ENCODE measurements at places on chromosomes 16 and 17. TPM values are rescaled to one million over a fixed set of nuclear protein-coding genes. Genes with fewer than 3 reads are reported as not detected.
A peak's percentile ranks its signal among the peaks of the same experiment; 100 is the strongest.

GRCh38 chr17:82105882-82106687 is 8.0 kb upstream of the FASN start:
- peak overlapping the region; percentile 47 for H3K4me3 ChIP-seq
- H3K27me3 ChIP-seq: no peaks in the 10 kb centered on the region
- peak overlapping the region; percentile 77 for H3K27ac ChIP-seq
- H3K4me1 ChIP-seq: peaks cover 35% of the 10 kb centered on the region
- DNase-seq: peak; percentile 45

DNA sequence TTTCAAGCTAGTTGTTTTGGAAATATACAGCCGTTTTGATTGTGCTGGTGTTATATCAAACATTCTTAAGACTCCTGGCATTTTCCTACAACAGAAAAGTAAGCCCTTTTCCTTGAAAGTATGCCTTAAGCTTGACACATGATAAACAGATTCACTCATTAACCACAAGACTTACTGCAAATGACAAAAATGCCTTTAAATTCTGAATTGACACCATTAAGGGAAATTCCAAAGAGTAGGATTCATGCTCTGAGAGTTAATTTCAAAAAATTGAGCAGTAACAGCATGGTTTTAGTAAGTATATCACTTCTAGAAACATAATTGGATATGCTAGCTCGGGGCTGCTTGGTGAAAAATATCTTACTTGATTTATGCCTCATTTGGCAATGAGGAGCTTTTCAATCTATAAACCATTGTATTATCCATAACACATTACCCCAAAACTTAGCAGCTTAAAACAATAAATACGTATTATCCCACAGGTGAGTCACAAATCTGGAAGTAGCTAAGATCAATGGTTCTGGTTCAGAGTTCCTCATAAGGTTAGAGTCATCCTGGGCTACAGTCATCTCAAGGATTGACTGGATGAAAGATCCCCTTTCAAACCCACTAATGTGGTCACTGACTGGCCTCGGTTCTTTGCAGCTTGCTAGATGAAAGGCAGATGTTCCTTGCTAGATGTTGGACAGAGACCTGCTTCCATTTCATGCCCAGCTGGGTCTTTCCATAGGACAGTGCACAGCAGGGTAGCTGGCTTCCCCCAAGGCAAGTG is 8.2 kb upstream of the PHAF1 start:
- DNase-seq: no peak
- no peak overlapping the region for H3K27ac ChIP-seq
- no peak overlapping the region for H3K4me3 ChIP-seq
- H3K4me1 ChIP-seq: no peaks in the 10 kb centered on the region
- H3K36me3 ChIP-seq: peaks cover 3% of the 10 kb centered on the region

ABCC11 gene
- 0.91 TPM for total RNA-seq

DNA sequence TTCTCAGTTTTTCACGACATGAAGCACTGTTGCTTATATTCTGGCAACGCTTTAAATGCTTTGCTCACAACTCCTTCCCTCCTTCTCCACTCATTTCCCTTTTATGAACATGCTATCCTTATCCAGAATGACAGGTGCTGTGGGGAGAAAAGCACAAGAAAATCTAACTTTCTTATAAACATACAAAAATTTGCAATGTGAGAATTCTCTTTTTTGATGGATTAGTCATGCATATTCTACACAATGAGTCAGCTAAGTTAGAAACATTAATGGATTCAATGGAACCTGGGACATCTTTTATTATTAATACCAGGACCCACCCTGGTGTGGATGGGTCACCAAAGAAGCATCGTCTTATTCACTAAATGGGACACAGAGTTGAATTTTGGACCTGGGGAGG is 234.6 kb upstream of the CDH5 start:
- no peak overlapping the region for H3K4me3 ChIP-seq
- H3K27ac ChIP-seq: no peak overlapping the region

- peaks cover 20% of the 10 kb centered on the region for H3K4me1 ChIP-seq
- no peak overlapping the region for H3K4me3 ChIP-seq
- H3K27ac ChIP-seq: no peak overlapping the region
- no peaks in the 10 kb centered on the region for H3K27me3 ChIP-seq
These were observed 19.9 kb downstream of the RPH3AL start for GRCh38 chr17:332558-333322.

- H3K27ac ChIP-seq: no peak overlapping the region
- H3K36me3 ChIP-seq: no peaks in the 10 kb centered on the region
- H3K4me3 ChIP-seq: no peak overlapping the region
- H3K27me3 ChIP-seq: peaks cover 16% of the 10 kb centered on the region
- H3K4me1 ChIP-seq: peaks cover 1% of the 10 kb centered on the region
- DNase-seq: no peak
These were observed 962.1 kb upstream of the EEF2KMT start for GRCh38 chr16:6059671-6060070.

DNA sequence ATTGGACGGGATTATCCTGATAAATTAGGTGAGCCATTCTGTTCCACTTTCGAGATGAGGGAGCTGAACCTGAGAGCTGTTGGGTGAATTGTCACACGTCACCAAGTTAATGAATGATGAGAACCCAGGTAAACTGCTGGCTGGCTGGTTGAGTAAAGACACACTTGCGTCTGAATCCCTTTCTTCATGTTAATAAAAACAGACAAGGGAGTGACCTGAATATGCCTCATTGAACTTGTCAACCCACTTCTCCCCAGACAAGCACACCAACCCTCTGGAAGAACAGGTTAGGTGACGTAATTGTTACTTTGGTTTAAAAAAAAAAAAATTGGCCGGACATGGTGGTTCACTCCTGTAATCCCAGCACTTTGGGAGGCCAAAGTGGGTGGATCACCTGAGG is 400.9 kb upstream of the CDH5 start:
- H3K27ac ChIP-seq: no peak overlapping the region
- H3K4me3 ChIP-seq: no peak overlapping the region
- H3K4me1 ChIP-seq: peaks cover 2% of the 10 kb centered on the region

- no peaks in the 10 kb centered on the region for H3K36me3 ChIP-seq
- no peak for DNase-seq
- H3K27ac ChIP-seq: no peak overlapping the region
- no peaks in the 10 kb centered on the region for H3K4me1 ChIP-seq
These were observed 905.0 kb upstream of the RBFOX1 start for GRCh38 chr16:6427621-6428020.

TMEM114 gene
- total RNA-seq: 1.8 TPM

SMIM36 gene
- not detected for total RNA-seq

DNA sequence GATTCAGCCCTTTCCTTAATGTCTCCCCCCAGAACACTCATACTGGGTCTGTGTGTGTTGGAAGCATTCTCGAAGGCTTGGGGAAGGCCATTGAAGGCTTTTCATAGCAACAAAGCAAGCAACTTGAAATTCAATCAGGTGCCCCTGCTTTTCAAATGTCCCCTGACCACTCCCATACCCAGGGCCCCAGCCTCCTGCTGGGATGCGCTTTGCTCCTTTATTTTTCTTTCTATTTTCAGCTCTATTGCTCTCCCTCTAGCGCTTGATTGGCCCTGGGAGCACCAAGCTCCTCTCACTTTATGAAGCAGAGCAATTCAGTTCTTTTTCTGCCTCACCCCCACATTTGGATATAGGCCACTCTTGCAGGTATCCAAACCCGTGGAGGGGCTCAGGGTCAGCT is 92.0 kb downstream of the WSCD1 start:
- no peak overlapping the region for H3K4me3 ChIP-seq
- peaks cover 37% of the 10 kb centered on the region for H3K27me3 ChIP-seq
- no peaks in the 10 kb centered on the region for H3K36me3 ChIP-seq
- no peak for DNase-seq
- no peak overlapping the region for H3K27ac ChIP-seq

- H3K27me3 ChIP-seq: no peaks in the 10 kb centered on the region
- no peak overlapping the region for H3K27ac ChIP-seq
- H3K4me1 ChIP-seq: peaks cover 23% of the 10 kb centered on the region
- H3K4me3 ChIP-seq: no peak overlapping the region
These were observed 302.9 kb downstream of the CPPED1 start for GRCh38 chr16:12500771-12501170.

GRCh38 chr17:33028061-33028460 is 36.4 kb downstream of the SPACA3 start:
- H3K27ac ChIP-seq: no peak overlapping the region
- no peak for DNase-seq
- no peak overlapping the region for H3K4me3 ChIP-seq
- peaks cover 18% of the 10 kb centered on the region for H3K27me3 ChIP-seq

DNA sequence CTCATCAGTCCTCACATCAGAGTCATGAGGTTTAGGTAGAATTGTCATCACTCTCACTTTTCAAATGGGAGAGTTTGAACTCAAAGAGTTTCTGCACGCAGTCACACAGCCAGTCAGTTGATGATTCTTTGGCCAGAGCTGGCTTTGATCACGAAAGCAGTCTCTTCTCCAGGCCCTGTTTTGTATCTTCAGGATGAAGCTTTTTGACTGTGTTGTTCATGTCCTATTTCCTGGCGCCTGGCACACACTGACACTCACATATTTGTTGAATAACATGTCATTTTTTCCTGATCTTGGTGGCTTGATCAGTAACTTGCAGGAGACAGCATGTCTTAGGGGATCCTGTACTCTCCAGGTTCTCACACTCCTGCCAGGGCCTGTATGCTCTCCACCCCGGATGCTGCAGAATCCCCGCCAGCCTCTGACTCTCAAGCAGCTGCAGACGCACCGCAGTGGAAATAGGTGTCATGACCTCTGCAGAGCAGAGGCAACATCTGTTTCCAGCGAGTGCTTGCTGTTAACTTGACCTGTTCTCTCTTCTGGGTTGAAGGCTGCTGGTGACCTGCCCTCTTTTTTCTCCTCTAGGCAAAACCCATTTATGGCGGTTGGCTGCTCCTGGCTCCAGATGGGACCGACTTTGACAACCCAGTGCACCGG is 33.0 kb downstream of the MPRIP start:
- H3K4me1 ChIP-seq: peaks cover 33% of the 10 kb centered on the region
- H3K4me3 ChIP-seq: no peak overlapping the region
- H3K36me3 ChIP-seq: peaks cover 6% of the 10 kb centered on the region
- H3K27me3 ChIP-seq: no peaks in the 10 kb centered on the region
- no peak overlapping the region for H3K27ac ChIP-seq

ARL17B gene
- total RNA-seq: 15.6 TPM

GRCh38 chr16:84732674-84733352 is 33.0 kb downstream of the USP10 start:
- H3K4me1 ChIP-seq: peaks cover 29% of the 10 kb centered on the region
- H3K27ac ChIP-seq: peak overlapping the region; percentile 71
- peaks cover 2% of the 10 kb centered on the region for H3K36me3 ChIP-seq
- H3K4me3 ChIP-seq: no peak overlapping the region
- DNase-seq: no peak

DNA sequence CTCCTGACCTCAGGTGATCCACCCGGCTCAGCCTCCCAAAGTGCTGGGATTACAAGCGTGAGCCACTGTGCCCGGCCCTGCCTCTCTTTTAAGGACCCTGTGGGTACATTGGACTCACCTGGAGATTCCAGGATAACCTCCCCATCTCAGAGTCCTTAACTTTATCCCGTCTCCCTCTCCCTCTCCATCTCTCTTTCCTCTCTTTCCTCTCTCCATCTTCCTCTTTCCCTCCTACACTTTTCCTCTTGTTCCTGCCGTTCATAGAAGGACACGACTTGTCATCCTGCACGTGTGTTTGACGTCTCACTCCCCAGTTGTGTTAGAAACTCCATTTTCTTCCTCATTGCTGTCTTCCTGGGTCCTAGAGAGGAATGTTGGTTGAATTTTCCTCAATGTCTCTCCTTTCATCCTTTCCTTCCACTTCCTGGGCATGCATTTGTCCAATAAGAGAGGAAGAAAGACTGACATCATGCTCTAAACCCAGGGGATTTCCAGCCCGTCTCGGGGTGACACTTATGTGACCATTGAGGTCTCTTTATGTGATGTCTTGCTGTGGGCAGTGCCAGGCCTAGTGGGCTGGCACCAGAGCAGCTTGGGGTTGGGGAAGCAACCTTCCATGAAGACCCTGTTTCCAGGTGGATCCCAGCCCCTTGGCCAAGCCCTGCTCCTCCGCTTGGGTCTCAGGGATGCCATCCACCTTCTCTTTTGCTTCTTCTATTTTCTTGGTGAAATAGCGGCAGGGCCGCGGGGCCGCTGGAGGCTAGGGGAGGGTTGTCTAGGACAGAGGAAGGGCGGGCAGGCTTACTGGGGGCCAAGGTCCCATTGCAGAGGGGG is 39.8 kb upstream of the IRF8 start:
- no peak overlapping the region for H3K27ac ChIP-seq
- peaks cover 18% of the 10 kb centered on the region for H3K27me3 ChIP-seq
- H3K4me3 ChIP-seq: no peak overlapping the region
- no peaks in the 10 kb centered on the region for H3K36me3 ChIP-seq
- no peak for DNase-seq
- no peaks in the 10 kb centered on the region for H3K4me1 ChIP-seq

CTRL gene
- total RNA-seq: 2.2 TPM

- H3K27ac ChIP-seq: no peak overlapping the region
- no peak for DNase-seq
- H3K27me3 ChIP-seq: peaks cover 6% of the 10 kb centered on the region
- H3K4me3 ChIP-seq: no peak overlapping the region
- H3K36me3 ChIP-seq: peaks cover 3% of the 10 kb centered on the region
These were observed 26.1 kb downstream of the OR1D5 start for GRCh38 chr17:3037259-3037658.

DNA sequence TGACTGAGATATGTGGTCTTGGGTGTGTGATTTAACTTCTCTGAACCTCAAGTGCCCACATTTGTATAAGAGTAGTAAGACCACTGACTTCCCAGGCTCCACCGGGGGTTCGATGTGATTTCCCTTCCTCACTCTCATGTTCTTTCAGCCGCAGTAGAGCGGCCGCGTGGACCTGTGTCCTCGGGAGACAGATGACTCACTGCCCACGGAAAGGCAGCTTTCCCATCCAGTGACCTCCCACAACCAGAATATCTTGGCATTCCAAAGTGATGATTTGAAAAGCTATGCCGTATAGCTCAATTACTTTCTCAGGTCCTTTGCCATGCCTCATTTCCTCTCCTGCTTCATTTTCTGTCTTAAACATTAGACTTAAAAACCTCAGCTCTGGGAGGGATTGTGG is 73.6 kb downstream of the IL21R start:
- no peak overlapping the region for H3K4me3 ChIP-seq
- no peaks in the 10 kb centered on the region for H3K4me1 ChIP-seq
- no peak overlapping the region for H3K27ac ChIP-seq
- peaks cover 28% of the 10 kb centered on the region for H3K36me3 ChIP-seq

GRCh38 chr17:4436381-4436780 is 2.6 kb downstream of the SPNS3 start:
- H3K36me3 ChIP-seq: no peaks in the 10 kb centered on the region
- H3K4me3 ChIP-seq: no peak overlapping the region
- H3K4me1 ChIP-seq: no peaks in the 10 kb centered on the region
- H3K27ac ChIP-seq: no peak overlapping the region
- DNase-seq: no peak
